Peyer's patch (tissue), 4 donors: ENCODE measurements at places on chromosomes 13 and 19. TPM values are rescaled to one million over a fixed set of nuclear protein-coding genes. Genes with fewer than 3 reads are reported as not detected.

GRCh38 chr13:112784811-112785482 lies 95.1 kb downstream of the ATP11A start:
- DNase-seq, result peak; percentile 38

- no peak for DNase-seq
Measured at GRCh38 chr13:85608255-85608829, 190.9 kb downstream of the SLITRK6 start.

GRCh38 chr13:25213715-25214114 lies 41.6 kb upstream of the AMER2 start:
- DNase-seq, result no peak

DNA sequence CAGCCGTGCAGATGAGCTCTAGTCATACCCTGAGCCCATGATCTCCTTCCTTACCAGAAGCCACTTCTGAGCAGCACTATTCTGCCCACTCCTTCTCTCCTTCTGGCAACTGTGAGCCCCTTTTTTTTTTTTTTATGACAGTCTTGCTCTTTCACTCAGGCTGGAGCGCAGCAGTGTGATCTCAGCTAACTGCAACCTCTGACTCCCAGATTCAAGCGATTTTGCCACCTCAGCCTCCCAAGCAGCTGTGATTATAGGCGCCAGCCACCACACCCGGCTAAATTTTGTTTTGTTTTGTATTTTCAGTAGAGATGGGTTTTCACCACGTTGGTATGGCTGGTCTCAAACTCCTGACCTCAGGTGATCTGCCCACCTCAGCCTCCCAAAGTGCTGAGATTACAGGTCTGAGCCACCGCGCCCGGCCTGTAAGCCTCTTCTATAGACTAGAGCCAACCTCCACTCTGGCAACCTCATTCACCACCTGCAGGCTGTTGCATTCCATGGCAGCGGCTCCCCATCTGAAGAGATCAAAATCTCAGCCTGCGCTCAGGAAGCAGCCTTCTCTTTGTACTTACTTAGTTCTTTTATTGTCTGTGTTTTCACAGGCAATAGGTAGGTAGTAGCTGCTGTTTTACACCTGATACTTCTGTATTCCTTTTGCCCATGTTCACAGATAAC lies 34.8 kb upstream of the NDFIP2 start:
- no peak for DNase-seq

Gene FARP1
- total RNA-seq, result 19.0 TPM

GRCh38 chr13:66577358-66577757 lies 652.8 kb downstream of the PCDH9 start:
- DNase-seq, result no peak

GRCh38 chr19:23481043-23481442 lies 85.8 kb upstream of the ZNF91 start:
- no peak for DNase-seq

DNA sequence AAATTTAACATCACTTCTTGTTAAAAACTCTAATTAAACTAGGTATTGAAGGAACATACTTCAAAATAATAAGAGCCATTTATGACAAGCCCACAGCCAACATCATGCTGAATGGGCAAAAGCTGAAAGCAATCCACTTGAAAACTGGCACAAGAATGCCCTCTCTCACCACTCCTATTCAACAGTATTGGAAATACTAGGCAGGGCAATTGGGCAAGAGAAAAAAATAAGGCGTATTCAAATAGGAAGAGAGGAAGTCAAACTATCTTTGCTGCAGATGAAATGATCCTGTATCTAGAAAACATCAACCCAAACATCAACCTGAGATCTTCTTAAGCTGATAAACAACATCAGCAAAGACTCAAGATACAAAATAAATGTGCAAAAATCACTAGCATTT lies 15.6 kb upstream of the LILRB1 start:
- DNase-seq, result no peak

Gene MYDGF
- total RNA-seq, result 9.9 TPM
